ENCODE measurements at places on chromosomes 6 and 20. TPM values are rescaled to one million over a fixed set of nuclear protein-coding genes. Genes with fewer than 3 reads are reported as not detected.

FOXQ1 gene
- 0.17 TPM for total RNA-seq

TSHZ2 gene
- not detected for total RNA-seq

TCEA2 gene
- 30.7 TPM for total RNA-seq

TNFRSF6B gene
- 6.2 TPM for total RNA-seq

TULP1 gene
- not detected for total RNA-seq

EGFL8 gene
- total RNA-seq = 1.3 TPM

BMP2 gene
- total RNA-seq = 1.0 TPM

SLC12A5 gene
- total RNA-seq = not detected

SPATA25 gene
- 4.1 TPM for total RNA-seq

TREML1 gene
- not detected for total RNA-seq

IGF2R gene
- 50.5 TPM for total RNA-seq

PLA2G7 gene
- total RNA-seq = not detected

SNRNP48 gene
- total RNA-seq = 13.0 TPM

SAMHD1 gene
- total RNA-seq = 12.6 TPM

FLOT1 gene
- total RNA-seq = 207 TPM

FKBP5 gene
- 68.0 TPM for total RNA-seq

C6orf132 gene
- 0.75 TPM for total RNA-seq

NRSN1 gene
- total RNA-seq = not detected

TUBB1 gene
- not detected for total RNA-seq

UBE2C gene
- 279 TPM for total RNA-seq

ARHGAP40 gene
- not detected for total RNA-seq

HDGFL1 gene
- not detected for total RNA-seq
